ENCODE measurements at places on chromosomes 6 and 20. TPM values are rescaled to one million over a fixed set of nuclear protein-coding genes. Genes with fewer than 3 reads are reported as not detected.

GRCh38 chr6:159608961-159609651, 83.9 kb downstream of the SOD2 start:
- DNase-seq: peak; percentile 79

DNA sequence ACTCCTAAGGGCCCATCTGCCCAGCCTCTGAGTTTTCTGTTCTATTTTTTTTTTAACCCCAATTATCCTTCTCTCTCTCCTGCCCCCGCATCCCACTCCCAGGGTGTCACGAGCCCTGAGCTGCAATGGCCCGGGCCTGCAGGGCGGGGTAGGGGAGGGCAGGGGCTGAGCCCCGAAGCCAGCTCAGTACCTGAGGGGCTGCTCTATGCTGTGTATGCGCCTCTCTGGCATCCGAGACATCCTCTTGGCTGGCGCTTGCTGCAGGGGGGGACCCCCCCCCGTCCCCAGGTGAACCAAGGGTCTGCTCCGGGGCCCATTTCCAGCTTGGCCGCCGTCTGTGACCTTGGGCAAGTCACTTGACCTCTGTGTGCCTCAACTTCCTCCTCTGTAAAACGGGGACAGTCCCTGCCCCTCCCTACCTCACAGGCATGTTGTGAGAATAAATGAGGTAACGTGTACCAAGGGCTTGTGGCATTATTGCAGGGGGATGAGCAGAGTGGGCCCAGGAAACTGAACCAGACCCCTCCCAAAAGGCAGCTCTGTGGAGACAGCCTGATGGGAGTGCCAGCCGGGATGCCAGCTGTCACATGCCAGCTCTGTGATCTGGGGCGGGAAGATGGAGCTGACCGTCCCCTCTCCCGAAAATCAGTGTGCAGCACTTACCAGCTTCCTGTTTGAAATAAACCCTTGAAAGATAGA, 13.0 kb upstream of the MYL9 start:
- no peak for DNase-seq

DNA sequence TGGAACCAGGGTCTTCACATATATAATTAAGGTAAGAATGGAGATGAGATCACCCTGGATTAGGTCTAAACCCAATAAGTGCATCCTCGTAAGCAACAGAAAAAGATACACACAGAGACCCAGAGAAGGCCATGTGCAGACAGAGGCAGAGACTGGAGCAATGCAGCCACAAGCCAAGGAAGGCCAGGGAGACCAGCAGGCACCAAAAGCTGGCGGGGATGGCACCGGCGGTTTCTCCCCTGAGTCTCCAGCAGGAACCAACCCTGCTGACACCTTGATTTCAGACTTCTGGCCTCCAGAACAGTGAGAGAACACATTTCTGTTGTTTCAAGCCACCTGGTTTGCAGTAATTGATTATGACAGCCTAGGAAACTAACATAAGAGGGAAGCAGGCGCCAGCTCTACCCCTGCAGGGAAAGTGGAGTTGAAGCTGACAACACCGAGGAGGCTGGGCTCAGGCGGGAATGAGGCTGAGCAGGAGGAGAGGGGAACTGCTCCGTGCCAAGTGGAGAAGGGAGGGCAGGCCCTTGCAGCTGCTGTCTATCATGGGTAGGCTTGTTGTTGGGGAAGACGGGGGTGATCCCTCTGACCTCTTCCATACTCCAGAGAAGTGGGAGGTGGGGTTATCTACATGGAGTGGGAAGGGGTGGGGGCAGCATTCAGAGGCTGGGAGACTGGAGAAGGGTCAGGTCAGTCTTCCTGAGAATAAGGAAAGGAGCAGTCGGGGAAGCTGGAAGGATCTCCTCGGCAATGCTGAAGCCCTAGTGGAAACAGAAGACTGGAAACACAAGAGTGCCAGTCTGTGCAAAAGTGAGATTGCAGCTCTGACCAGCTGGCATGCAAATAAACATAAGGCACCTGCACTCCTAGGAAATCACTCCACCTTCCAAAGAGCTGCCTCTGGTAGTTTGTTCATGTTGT, 72.7 kb downstream of the NFATC2 start:
- DNase-seq: no peak

GRCh38 chr20:37810027-37810426, 92.9 kb upstream of the VSTM2L start:
- no peak for DNase-seq

Gene SEL1L2
- polyA plus RNA-seq: not detected

Gene DDO
- not detected for polyA plus RNA-seq

Gene SYCP2
- 0.14 TPM for polyA plus RNA-seq

Gene PROKR2
- polyA plus RNA-seq: 1.8 TPM

Gene IL17F
- polyA plus RNA-seq: not detected

All from GM23338 (cell line).